Heart left ventricle (tissue), 16 donors: ENCODE measurements at places on chromosomes 3 and 15. TPM values are rescaled to one million over a fixed set of nuclear protein-coding genes. Genes with fewer than 3 reads are reported as not detected.

GRCh38 chr3:45283471-45283870, 57.4 kb upstream of the TMEM158 start:
- no peak overlapping the region for H3K27ac ChIP-seq
- no peak for DNase-seq
- H3K27me3 ChIP-seq: no peaks in the 10 kb centered on the region
- no peak overlapping the region for H3K4me3 ChIP-seq

GRCh38 chr3:56624725-56625124, 58.3 kb downstream of the TASOR start:
- DNase-seq: no peak
- H3K36me3 ChIP-seq: peaks cover 99% of the 10 kb centered on the region
- no peak overlapping the region for H3K27ac ChIP-seq

- no peak for DNase-seq
- H3K4me3 ChIP-seq: no peak overlapping the region
- H3K36me3 ChIP-seq: no peaks in the 10 kb centered on the region
Measured at GRCh38 chr15:53979051-53979788, 979 bp downstream of the UNC13C start.

DNA sequence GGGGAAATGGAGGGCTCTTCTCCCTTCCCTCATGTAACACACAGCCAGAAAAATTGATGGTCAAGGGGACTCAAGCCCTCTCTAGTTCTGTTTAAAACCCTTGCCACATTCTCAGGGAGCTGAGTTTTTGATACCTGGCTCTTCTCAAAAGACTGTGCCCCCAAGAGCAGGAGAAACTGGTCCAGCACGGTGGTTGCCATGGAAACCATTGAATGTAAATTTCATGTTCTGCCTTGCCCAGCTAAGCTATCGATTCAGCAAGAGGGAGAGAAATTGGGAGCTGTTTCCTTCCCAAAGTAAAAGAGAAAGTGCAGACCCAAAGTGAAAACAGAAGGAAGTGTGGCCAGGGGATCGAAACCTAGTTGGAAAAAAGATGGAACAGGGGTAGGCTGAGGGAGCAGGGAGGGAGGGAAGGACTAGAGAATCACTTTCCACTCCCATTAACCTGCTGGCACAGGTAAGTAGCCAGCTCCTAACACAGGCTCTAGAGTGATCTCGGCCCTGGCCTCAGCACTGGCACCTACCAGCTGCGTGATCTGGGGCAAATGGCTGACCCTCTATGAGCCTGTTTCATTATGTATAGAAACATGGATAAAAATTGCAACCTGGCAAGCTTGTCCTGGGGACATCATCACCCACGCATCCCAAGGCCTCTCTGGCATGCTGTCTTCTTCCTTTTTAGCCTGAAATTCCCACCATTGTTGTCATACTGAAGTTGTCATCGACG, 140.9 kb downstream of the TPRA1 start:
- no peaks in the 10 kb centered on the region for H3K36me3 ChIP-seq
- no peak overlapping the region for H3K4me3 ChIP-seq
- H3K27me3 ChIP-seq: peaks cover 22% of the 10 kb centered on the region

GRCh38 chr15:28044121-28044672, 54.9 kb downstream of the OCA2 start:
- H3K27ac ChIP-seq: no peak overlapping the region
- H3K36me3 ChIP-seq: no peaks in the 10 kb centered on the region
- no peak overlapping the region for H3K4me3 ChIP-seq
- H3K4me1 ChIP-seq: no peaks in the 10 kb centered on the region

DNA sequence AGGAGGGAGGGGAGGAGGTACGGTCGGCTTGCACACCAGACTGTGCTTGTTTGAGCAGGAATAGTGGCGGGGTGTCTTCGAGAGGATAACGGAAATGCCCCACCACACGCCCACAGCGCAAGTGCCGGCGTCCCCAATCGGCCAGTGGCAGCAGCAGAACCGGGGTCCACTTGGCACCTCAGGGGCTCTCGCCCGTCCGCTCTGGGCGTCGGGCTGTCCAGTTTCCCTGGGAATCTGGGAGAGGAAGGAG, 53.7 kb downstream of the CCDC54 start:
- no peaks in the 10 kb centered on the region for H3K27me3 ChIP-seq
- no peaks in the 10 kb centered on the region for H3K4me1 ChIP-seq
- peak overlapping the region; percentile 89 for H3K27ac ChIP-seq
- H3K4me3 ChIP-seq: peak overlapping the region; percentile 76

GRCh38 chr3:17632401-17633100, 109.9 kb downstream of the TBC1D5 start:
- no peak overlapping the region for H3K27ac ChIP-seq
- H3K36me3 ChIP-seq: no peaks in the 10 kb centered on the region
- no peak for DNase-seq

- H3K36me3 ChIP-seq: no peaks in the 10 kb centered on the region
Measured at GRCh38 chr15:47663101-47663500, 54.2 kb upstream of the SEMA6D start.

DNA sequence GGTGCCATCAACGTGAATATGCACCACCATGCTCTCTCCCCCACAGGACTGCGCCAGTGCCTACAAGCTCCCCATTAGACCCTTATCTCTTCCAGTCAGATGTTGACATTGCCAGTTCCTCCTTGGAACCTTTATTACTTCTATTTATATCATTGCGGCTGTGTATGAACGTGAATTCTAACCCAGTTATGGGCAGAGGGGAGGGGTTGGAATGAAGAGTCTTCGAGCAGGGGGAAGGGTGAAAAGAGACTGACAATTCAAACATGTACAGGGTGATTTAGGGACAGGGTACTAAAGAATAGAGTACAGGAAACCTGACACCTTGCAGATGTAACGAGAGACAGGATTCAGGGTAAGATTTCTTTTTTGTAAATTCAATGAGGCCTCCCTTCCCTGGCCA, 41.8 kb upstream of the ST6GAL1 start:
- no peak overlapping the region for H3K27ac ChIP-seq
- H3K27me3 ChIP-seq: no peaks in the 10 kb centered on the region
- no peak for DNase-seq
- H3K4me1 ChIP-seq: no peaks in the 10 kb centered on the region
- H3K4me3 ChIP-seq: no peak overlapping the region

DNA sequence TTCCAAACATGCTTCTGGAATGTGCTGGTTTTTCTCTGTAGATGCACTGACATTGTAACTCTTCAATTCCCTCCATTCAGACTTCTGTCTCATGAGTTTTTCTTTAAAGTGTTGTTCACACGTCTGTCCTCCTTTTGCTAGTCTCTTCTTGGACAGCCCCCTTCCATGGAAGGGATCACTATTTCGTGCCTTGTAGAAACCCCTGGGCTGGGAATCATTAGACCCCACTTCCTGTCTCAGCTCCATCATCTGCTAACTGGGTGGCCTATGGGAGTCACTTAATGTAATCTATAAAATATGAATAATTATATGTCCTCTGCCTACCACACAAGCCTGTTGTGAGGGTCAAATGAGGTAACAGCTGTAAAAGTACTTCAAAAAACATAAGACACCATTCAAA, 110.6 kb downstream of the THSD4 start:
- H3K4me3 ChIP-seq: no peak overlapping the region
- no peaks in the 10 kb centered on the region for H3K27me3 ChIP-seq
- no peaks in the 10 kb centered on the region for H3K36me3 ChIP-seq
- H3K27ac ChIP-seq: no peak overlapping the region
- no peak for DNase-seq

DNA sequence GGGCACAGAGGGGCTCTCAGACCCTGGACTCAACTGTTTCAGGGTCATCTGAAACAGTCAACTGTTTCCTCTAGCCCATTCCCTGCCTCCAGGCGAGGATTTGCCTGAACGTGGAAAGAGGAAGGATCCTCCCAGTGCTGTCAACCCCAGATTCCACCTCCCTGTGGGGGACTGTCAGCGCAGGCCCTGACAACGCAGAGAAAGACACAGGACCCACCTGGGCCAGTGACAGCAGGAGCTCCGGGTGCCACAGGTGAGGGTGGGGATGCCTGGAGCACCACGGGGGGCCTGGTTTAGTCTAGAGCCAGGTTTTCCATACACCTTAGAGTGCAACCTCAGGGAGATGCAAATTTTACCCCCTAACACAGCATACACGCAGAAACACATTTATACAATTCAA, 19.5 kb upstream of the LAMP3 start:
- H3K27me3 ChIP-seq: peaks cover 12% of the 10 kb centered on the region
- H3K27ac ChIP-seq: no peak overlapping the region
- no peaks in the 10 kb centered on the region for H3K36me3 ChIP-seq
- peaks cover 17% of the 10 kb centered on the region for H3K4me1 ChIP-seq
- no peak overlapping the region for H3K4me3 ChIP-seq

GRCh38 chr3:136078421-136079364, 113.2 kb downstream of the PPP2R3A start:
- peaks cover 44% of the 10 kb centered on the region for H3K36me3 ChIP-seq
- no peak overlapping the region for H3K4me3 ChIP-seq
- no peak for DNase-seq
- H3K4me1 ChIP-seq: peaks cover 5% of the 10 kb centered on the region

GRCh38 chr15:40762919-40763800, 708 bp upstream of the GCHFR start:
- peak overlapping the region; percentile 69 for H3K4me3 ChIP-seq
- no peaks in the 10 kb centered on the region for H3K27me3 ChIP-seq
- peaks cover 10% of the 10 kb centered on the region for H3K36me3 ChIP-seq
- H3K27ac ChIP-seq: peak overlapping the region; percentile 67
- DNase-seq: peak; percentile 66

GAP43 gene
- total RNA-seq: 1.1 TPM

TGM4 gene
- total RNA-seq: not detected

ANKRD34C gene
- 1.3 TPM for total RNA-seq

LRRK1 gene
- 12.7 TPM for total RNA-seq

FOXL2 gene
- not detected for total RNA-seq
